ENCODE measurements at places on chromosomes 6 and 20.

DNA sequence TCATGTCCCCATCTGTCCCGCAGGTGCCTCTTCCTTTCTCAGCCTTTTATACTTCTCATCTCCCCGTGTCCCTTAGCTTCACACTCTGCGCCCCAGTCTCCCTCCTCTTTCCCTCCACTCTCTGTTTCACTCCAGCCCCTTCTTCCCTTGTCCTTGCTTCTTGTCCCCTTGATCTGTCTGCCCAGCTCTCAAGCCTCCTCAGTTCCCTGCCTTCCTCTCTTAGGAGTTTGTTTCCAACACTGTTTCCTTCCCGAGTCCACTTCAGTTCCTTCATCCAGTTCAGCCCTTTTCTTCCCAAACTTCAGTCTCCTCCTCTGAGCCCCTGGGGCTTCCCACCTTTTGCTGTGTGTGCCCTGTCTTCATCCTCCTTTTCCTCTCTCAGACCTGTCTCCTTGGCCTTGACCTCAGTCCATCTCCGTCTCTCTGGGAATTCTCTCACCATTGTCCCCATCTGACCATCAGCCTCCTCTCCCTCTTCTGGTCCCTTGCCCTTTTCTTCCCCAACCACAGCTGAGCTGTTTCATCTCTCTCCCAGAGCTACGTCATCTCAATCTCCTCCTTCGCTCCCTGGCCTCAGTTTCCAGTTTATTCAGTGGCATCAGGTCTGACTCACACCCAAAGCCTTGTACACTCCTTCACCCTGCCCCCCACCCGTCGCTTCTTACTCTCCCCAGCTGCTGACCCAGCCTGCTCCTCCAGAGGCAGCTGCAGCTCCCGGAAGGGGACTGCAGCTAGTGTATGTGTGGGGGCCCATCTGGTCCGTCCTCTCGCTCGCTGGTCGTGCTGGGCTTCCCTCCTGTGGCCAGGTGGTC lies 2.7 kb upstream of the DDR1 start:
- no peak for DNase-seq

DNA sequence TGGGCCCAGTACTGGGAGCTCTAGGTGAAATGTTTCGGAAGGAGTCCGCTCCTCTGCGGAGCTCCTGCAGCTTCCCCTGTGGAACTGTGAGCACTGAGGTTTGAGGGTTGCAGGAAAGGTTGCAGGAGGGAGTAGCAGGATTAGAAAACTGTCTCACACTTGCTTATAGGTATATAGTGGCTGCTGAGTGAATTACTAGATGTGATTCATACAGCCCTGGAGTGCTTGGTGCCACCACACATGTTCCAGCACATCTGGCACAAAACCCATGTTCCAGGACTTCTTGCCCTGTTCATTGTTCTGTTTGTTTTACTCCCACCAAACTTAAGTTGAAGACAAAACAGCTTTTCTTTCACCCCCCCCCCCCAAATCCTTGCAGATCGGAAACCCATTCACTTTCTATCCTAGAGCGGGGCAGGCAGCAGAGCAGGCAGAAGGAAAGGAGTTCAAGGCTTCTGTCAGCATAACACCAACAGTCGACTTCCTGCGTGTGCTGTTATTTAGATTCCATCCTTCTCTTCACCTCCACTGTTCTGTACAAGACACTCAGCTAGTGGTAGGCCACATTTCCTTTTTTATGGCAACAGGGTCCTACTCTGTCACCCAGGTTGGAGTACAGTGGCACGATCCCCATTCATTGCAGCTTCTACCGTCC lies 669 bp upstream of the PEX6 start:
- peak; percentile 59 for DNase-seq

DNA sequence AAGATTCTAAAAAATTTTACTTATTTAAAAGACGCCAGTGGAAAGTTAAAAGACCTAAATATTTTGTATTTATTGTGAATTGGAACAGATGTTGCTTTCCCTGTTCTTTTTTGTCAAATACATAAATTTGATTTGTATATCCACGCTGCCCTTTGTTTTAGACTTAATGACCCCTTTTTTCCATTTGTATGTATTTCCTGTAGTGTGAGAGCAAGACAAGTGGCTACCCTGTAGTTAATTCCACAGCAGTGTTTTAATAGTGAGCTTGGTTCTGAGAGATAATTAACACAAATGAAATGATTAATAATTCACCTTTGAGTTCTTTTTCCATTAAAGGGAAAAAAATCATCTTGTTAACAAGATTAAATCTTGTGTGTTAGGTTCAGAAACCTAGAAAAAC lies 16.6 kb downstream of the SH3BGRL2 start:
- no peak for DNase-seq

GRCh38 chr6:26045928-26046368 lies 41.3 kb upstream of the HFE start:
- no peak for DNase-seq

DNA sequence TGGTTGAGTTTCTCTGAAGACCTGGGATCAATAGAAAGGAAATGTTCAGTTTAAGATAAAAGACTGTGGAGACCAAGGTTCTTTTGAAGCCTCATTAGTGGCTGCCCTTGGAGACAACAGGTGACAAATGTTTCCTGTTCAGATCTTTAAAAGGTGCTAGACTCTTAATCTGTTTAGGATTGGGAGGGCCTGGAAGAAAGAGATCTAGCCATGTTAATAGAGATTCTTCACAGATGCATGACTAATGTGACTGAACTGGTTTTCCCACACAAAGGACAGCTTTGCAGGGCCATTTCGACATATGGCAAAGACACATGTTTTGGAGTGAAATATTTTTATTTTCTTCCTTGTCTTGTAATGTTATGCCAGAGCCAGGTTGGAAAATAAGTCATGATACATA lies 82.2 kb downstream of the WDR27 start:
- no peak for DNase-seq

- DNase-seq = no peak
These were observed 81.4 kb downstream of the LAMA2 start for GRCh38 chr6:128964233-128964755.

DNA sequence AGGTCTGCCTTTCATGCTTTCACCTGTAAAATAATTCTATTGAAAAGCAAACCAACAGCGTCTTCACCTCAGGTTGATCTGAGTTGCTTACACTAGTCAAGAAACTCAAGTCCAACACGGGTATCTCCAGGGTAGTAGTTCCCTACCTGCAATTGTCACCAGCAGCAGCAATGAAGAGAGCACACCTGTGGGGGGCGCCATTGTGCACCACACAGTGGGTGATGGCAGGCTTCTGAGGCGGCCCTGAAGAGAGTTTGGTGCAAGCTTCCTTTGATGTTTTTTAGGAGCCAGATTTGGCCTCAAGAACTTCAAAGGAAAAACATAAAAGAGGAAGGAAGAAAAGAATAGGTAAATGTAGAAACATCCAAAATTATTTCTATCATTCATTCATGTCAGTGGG lies 45.1 kb downstream of the KIAA0319 start:
- no peak for DNase-seq

- DNase-seq = no peak
These were observed 13.0 kb downstream of the SLC2A4RG start for GRCh38 chr20:63752411-63753101.

- DNase-seq = no peak
These were observed 6.2 kb downstream of the JPH2 start for GRCh38 chr20:44180814-44181213.
